OCI-LY7 (cell line): ENCODE measurements at places on chromosomes 4 and X. TPM values are rescaled to one million over a fixed set of nuclear protein-coding genes. Genes with fewer than 3 reads are reported as not detected.

Gene SPARCL1
- total RNA-seq = not detected in 2 replicates

Gene CXCL8
- not detected in 2 replicates for total RNA-seq

Gene SSX4B
- not detected in 2 replicates for total RNA-seq

Gene CLTRN
- total RNA-seq = 0.46 TPM in 1 of 2 replicates, not detected in the other

Gene ZBED1
- 57.6 and 61.6 TPM in 2 replicates for total RNA-seq

Gene COX7B2
- total RNA-seq = not detected in 2 replicates

Gene LIAS
- 28.3 and 28.4 TPM in 2 replicates for total RNA-seq

Gene NPY5R
- total RNA-seq = not detected in 2 replicates

- DNase-seq = no peak
Measured at GRCh38 chr4:1374706-1375045, 27.7 kb downstream of the UVSSA start.

DNA sequence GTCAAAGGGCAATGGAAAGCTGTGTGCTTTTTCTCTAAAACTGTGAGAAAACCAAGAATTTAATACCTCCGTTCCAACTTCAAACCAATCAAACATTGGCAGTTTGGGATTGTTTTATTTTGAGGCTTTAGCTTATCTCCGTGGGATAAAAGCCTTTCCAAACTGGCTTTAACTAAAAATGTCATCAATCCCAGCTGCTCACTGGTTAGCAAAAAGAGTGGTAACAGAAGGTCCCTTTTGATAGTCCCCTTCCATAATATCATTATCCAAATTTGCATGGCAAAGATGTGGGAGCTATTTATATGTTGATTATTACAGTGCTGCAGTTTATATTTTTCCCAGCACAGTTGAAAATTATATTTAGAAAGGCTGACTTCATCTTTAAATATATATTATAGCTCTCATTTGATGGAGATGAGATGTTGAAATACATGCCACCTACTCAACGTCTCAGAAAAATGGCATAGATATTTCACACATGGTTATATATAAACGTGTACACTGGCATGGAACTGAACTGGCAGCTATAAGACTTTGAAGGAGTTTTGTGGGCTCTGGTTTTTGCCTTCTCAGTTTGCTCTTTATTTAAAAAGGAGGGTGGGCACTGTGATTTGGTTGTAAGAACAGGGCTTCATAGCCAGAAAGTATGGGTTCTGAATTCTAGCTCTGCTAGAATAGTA, 707.1 kb upstream of the SLIT2 start:
- DNase-seq = no peak

DNA sequence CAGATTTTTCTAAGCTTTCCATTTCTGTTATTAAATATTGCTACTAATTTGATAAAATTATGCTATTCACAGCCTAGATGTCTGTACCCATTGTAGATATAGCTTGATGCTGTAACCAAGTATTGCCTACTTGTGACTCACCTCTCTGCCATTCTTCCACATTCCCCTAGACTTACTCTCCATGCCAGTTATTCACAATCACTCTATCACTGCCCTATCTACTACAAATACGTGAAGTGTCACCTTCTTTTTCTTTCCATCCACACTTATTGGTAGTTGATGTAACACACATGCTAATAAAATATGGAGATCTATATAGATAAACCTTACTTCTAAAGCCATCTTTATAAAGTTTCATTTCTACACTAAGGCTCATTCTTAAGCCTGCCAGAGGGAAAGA, 179.4 kb upstream of the PACRGL start:
- DNase-seq = no peak

DNA sequence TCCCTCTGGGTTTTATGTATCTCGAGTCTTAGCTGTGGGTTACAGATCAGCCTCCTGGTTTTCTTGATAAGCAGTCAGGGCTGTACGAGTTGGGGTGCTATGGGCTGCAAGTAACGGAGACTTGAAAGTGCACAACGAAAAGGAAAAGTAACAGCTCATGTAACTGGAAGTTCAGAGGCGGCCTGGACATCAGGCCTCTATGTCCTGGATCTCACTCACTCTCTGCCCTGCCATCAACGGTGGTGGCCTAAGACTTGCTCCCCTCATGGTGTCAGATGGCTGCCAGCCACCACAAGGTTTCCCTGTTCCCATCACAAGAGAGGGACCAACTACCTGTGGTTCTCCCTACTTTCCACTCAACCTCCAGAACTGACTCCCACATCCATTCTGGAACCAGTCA, 4.8 kb downstream of the PPP2R2C start:
- DNase-seq = no peak

DNA sequence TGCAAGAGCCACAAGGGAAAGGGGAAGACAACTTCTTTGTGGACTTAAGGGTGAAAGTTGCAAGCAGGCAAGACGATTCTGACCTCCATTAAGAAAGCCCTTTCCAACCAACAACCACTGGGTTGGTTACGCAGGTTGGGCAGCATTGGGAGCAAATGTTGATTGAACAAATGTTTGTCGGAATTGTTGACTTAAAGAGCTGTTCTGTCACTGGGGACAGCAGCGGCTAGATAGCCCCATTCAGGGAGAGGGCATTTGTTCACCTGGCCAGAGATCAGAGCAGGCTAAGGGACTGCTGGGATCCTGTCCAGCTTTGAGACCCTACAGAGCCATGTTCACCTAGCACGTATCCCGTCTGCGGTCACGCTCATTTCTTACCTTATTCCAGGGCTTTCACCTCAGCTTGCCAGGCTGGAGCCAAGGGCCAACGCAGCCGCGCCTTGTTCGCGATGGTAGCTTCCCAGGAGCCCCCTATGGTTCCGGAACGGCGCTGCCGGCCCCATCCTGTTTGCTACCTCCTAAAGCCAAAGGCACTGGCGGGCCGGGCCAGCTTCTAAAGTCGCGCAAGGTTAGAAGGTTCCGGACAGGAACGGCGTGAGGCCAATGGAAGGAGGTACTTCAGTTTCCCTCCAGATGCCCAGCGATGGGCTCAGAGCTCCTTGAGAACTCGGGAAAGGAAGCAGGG, 24.6 kb downstream of the F9 start:
- DNase-seq = no peak

- peak; percentile 6 for DNase-seq
Measured at GRCh38 chr4:99998062-99998867, 48.2 kb upstream of the H2AZ1 start.

DNA sequence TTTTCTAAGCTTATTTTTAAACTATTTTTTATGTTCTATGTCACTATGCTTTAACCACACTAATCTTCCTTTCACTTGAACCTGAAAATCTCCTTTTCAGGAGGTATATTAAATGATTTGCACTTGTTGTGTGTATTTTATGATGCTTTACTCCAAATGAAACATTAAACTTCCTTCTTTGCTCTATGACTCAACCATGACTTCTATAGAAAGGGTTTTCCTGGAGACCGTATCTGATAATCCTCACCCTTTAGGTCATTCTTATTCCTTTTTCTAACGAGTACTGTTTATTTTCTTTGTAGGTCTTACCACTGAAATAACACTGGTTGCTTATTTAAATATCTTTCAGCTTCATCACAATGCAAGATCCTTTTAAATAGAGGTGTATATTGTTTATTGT, 1163.2 kb downstream of the PCDH18 start:
- DNase-seq = no peak

DNA sequence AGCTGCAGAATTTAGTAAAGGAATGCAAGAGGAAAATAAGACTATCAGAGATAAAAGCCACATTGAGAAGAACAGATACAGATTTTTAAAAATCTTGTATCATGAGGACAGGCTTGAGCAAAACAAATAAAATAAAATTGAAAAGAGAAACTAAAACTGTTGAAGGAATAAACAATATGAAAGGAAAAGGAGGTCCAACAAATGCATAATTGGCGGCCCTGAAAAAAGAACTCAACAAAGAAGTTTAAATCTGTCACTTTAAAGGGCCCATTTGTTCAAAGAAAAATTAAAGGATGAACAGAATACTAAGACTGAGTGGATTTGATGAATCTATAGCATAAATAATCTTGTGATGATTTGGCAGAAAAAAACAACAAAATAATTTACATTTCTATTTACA, 36.5 kb downstream of the TMPRSS11B start:
- no peak for DNase-seq

DNA sequence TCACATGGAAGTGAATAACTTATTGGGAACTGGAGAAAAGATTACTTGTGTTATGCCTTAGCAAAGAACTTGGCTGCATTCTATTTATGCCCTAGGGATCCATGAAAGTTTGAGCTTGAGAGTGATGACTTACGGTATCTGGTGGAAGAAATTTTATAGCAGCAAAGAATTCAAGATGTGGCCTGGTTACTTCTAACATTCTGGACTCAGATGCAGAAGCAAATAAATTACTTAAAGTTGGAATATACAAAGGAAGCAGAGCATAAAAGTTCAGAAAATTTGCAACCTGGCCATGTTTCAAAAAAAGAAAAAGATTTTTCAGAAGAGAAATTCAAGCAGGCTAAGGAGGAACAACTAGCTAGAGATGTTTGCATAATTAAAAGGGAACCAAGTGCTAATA, 252.3 kb upstream of the WDFY3 start:
- no peak for DNase-seq

- DNase-seq = no peak
Measured at GRCh38 chrX:118904664-118905063, 69.8 kb upstream of the LONRF3 start.
